Activated CD4-positive, alpha-beta T cell treated with anti-CD3 and anti-CD28 coated beads, Interleukin-10, Interleukin-2, amounts not matched to agents 100 ng/mL and 50 ng/mL, durations not matched to agents 16 hours and 8 hours (primary cell): ENCODE measurements at places on chromosomes 11 and 22.

DNA sequence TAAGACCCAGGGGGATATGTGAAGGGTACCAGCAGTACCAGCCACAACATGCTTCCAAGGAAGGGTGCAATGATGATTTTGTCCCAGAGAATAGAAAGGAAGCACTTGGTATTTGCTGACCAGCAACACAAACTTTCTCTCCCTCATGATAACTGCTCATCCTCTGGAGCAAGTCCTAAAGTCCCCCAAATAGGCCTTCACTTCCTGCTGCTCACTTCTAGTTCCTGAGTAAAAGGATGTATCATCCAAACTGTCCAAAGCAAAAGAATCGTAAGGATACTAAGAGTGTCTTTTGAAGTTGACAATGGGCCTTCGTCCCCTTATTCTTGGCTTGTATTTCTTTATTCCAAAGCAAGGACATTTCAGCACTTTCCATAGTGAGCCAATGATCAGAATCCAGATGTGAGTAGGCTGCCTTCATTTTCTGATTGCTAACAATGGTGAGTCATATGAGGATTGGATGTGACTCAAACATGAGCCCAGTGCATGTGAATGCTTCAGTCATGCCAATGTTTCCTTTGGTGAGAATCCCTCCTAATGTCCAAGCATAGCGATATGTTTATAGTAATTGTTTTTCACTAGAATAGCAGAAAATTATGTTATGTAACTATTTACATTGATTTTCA lies 243.4 kb upstream of the POU2AF2 start:
- peak; percentile 18 for DNase-seq

- no peak for DNase-seq
These were observed 13.2 kb upstream of the PEX26 start for GRCh38 chr22:18064636-18065035.

GRCh38 chr22:47587361-47587760 lies 824.9 kb downstream of the TBC1D22A start:
- no peak for DNase-seq

DNA sequence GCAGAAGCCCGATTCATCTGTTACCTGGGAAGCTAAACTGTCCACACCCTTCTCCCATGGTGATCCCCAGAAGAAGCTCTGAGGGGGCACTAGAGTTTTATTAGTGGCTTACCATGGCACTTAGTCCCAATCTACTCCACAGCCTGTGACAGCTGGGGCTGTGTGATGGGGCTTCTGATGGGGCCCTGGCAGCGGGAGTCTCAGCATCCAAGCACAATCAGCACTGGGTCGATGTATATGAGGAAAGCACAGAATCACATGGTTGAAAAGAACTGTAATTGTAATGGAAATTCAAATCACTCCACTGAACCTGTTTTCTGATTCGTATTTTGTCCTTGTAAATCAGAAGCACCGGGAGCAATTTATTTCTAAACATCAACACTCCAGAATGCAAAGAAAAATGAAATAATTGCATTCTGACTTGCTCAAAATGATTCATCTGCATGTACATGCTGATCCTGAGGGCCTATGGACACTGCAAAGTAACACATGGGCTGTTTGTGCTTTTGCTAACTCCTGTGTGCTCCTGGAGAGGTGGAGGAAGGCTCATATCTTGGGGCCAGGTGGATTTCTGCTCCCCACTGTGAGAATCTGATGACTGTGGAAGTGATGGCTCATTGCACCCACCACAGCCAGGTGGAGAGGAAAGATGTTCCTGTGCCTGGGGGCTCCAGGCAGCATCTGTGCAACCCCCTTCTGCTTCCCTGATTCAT lies 203.0 kb downstream of the KIRREL3 start:
- DNase-seq: no peak

GRCh38 chr11:62632492-62632891 lies 10.7 kb upstream of the B3GAT3 start:
- DNase-seq: no peak

GRCh38 chr11:20760811-20761210 lies 91.4 kb downstream of the NELL1 start:
- DNase-seq: no peak

GRCh38 chr11:61268588-61269250 lies 26.4 kb downstream of the VWCE start:
- no peak for DNase-seq

GRCh38 chr11:44017443-44018126 lies 30.2 kb upstream of the ACCSL start:
- DNase-seq: no peak

DNA sequence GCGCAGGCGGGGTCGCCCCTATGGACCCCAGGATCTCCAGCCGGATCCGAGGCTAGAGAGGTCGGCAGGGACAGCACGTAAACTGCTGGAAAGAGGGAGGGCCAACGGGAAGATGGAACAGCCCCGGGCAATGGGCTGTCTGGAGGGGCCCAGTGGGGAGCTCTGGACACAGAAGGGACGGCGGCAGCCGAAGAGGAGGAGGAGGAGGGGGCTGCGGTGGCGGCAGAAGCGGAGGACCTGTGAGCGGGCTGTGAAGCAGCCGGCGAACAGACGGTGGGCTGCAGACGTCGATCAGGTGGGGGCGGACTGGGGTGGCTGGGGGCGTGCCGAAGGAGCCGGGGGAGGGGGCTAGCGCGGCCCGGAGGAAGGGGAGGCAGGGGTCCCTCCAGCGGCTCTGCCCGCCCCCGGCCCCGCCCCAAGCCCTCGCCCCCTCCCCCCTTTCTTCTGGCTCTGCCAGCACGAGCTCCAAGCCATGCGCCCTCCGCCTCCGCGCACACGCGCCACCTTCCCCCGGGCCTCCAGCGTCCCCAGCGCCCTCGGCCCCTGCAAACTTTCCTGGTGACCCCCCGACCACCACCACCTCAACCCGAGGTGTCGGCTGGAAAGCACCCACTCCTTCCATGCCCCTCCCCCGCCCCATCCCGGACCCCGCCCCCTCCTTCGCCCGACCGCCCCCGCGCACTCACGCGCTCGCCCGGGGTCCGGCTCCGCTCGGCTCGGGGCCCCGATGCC lies 432 bp downstream of the TNKS1BP1 start:
- no peak for DNase-seq

- DNase-seq: no peak
These were observed 33.9 kb downstream of the CCDC83 start for GRCh38 chr11:85889108-85889507.

- no peak for DNase-seq
These were observed 99.7 kb downstream of the RRAS2 start for GRCh38 chr11:14259186-14259784.

DNA sequence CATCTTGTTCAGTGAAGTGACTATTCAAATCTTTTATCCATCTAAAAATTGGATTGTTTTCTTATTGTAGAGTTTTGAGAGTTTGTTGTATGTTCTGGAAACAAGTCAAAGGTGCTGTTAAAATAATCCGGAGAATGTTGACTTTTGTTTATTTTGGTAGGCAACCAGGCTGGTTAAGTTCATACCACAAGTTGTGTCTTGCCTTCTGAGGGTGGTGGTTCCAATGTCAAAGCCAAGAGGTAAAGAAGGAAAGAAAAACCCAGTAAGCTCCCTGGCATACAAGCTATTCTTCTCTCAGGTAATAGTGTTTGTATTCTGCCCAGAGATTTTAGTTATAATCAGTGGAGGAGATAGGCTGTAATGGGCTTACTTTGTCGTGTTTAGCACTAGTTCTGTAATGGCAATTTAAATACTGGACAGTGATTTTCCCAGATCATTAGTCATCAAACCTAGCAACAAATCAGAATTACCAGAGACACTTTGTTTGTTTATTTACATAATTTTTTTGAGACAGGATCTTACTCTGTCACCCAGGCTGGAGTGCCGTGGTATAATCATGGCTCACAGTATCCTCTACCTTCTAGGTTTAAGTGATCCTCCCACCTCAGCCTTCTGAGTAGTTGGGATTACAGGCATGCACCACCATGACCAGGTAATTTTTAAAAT lies 15.1 kb upstream of the CSRP3 start:
- no peak for DNase-seq

DNA sequence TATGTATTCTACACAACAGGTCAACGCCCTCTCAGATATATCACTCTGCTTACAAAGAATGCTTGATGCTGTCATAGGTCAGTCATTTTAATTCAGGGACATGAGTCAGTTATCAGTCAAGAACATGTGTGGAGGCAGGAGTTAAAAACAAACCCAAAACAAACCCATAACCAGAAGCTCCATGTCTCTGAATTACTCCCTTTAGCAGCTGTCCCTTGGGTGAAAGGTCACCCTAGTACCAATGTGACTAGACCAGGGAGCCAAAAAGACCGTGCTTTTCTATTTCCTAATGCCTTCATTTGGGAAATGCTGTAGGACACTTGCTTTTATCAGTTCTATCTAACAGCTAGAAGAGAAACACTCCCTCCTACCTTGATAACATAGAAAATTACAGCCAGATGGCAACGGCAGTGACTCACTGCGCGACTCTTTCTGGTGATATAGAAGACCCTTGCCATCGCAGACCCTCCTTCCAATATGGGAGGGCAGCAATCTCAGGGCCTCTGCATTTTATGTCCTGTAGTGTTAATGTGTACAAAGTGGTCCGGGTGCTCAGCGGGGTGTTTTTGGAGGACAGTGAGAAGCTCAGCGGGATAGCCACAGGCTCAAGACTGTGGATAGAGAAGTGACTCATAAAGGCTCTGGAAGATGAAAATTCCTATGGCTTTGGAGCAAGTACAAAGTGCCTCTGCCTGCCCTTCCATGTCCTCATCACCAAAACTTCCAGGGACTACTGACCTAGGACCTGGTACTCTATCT lies 24.8 kb downstream of the APOL5 start:
- DNase-seq: no peak

DNA sequence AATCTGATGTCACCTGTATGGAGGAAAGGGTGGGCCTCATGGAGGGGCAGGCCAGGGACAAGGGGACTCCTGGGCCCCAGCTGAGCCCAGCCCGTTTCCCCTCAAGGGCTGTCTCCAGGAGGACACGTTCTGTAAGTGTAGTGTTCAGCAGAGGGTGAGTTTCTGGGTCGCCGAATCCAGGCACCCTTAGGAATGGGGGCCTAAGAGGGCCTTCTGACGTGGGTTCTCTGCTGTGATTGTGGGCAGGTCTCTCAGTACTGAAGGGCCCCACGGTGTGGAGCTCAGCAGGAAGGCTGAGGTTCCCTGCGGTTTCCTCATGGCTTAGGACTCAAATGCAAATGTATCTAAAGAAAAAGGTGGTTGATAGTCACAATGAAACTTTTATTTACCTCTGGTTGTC lies 6.5 kb downstream of the PTDSS2 start:
- DNase-seq: peak; percentile 78

DNA sequence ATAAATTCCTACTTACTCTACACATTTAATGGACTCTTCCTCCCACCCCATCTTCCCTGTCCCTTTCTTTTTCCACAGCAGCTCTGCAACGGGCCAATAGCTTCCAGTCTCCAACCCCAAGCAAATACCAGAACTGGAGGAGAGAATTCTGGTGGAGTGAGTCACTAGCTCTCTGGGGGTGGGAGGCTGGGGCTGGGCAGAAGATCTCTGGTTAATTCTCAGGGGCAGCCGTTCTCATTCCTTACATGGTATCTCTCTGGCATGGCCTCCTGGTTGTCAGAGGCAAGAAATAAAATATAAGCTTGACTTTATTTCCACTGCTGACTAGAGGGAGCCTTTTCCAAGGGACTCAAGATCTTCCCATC lies 90.4 kb upstream of the PARVA start:
- DNase-seq: no peak

- DNase-seq: peak; percentile 9
These were observed 32.8 kb downstream of the CADM1 start for GRCh38 chr11:115471367-115471766.

- DNase-seq: no peak
These were observed 4.5 kb downstream of the POLDIP3 start for GRCh38 chr22:42610186-42610585.

DNA sequence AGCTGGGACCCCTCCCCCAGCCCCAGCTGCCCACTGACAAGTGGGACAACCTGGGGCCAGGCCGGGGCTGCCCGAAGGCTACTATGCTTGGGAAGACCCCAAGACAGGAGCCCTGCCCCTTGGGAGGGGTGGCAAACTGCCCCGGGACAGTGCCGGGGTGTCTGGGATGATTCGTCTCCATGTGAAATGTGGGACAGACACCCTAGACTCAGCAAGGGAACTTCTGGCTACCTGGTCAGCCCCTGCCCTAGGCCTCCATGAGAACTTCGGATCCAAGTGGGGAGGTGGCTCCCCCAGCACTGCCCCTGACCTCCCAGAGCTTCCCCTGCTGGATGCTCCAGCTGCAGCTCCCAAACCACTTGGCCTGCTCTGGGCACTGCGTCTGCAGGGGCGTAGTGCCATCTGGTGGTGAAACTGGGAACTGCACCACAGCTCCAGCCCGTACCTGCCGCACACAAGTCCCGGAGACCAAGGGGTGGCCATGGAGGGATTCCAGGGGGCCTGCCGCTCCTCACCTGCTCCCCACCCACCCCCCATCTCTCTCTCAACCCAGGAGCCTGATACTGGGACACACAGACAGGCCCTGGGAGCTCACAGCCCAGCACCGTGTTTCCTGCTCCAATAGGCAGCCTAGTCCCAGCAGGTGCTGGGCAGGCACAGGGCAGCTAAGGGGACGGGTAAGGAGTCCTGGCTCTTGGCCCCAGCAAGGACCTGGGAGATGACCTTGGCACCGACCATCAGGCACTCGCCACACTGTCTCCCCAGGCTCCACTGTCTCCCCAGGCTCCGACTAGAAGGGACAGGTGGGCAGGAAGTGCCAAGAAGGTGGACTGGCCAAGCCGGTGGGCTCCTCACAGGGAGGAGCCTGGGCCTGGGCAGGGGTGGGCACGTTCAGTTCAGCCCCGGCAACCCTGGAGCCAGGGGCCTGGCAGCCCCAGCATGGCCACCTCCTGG lies 194.1 kb downstream of the IGLL1 start:
- DNase-seq: peak; percentile 82

DNA sequence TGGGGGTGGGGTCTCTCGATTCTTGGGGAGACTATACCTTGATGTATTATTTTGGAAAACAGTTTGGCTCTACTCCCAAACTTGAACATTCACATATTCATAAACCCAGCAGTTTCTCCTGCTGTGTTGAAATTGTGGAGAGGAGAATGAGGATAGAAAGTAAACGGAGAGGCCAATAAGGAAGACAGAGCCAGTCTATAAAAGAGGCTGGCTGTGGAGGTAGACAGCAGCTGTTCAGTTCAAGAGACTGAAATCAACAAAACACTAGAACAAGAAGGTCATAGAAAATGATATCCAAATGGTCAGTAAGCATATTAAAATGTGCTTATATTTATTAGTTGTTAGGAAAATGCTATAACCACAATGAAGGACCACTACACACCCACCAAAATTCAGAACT lies 1.9 kb upstream of the MOGAT2 start:
- DNase-seq: no peak

GRCh38 chr11:64023712-64024710 lies 11.7 kb upstream of the FLRT1 start:
- no peak for DNase-seq

- no peak for DNase-seq
These were observed 28.5 kb downstream of the LRRC74B start for GRCh38 chr22:21074102-21074715.

GRCh38 chr22:45212306-45212709 lies 28.4 kb downstream of the KIAA0930 start:
- DNase-seq: no peak

GRCh38 chr11:70415191-70415590 lies 16.9 kb downstream of the CTTN start:
- DNase-seq: no peak

- peak; percentile 11 for DNase-seq
These were observed 15.1 kb downstream of the JHY start for GRCh38 chr11:122897606-122898210.

- DNase-seq: no peak
These were observed 114.5 kb upstream of the SYT13 start for GRCh38 chr11:45400591-45400990.

- no peak for DNase-seq
These were observed 11.1 kb downstream of the SREBF2 start for GRCh38 chr22:41844036-41844435.
